ENCODE measurements at places on chromosomes 13 and 19.

- peak; percentile 61 for DNase-seq
Observed at GRCh38 chr19:45117167-45117594, 24.2 kb downstream of the PPP1R37 start.

DNA sequence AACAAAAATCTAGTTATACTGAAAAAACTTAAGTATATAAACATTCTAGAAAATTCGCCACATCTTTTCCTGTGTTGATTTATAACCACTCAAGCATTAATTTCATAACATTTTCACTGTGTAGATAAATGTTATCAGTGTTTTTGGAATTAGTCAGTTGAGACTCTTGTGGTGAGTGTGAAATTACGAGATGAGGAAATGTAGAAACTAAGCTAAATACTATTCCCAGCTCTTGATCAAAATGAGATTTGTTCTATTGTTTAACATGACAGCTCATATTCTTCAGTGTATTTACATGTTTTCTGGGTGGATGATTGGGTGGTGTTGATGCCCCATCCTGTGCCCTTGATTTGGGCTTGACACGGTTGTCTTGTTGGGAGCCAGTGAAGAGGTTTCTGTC lies 406.8 kb downstream of the DACH1 start:
- DNase-seq: no peak

- DNase-seq: no peak
Observed at GRCh38 chr13:101570410-101570809, 117.9 kb downstream of the ITGBL1 start.

GRCh38 chr19:21835429-21835809 lies 563 bp downstream of the ZNF43 start:
- no peak for DNase-seq

DNA sequence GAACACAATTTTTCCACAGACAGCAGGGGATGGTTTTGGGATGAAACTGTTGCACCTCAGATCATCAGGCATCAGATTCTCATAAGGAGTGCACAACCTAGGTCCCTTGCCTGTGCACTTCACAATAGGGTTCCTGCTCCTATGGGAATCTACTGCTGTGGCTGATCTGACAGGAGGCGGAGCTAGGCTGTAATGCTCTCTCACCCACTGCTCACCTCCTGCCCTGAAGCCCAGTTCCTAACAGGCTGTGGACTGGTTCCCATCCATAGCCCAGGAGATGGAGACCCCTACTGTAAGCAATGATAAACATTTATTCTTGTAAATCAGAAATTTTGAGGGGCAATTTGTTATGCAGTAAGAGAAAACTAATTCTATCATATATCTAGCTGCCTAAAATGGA lies 1234.7 kb downstream of the SLITRK1 start:
- DNase-seq: no peak

DNA sequence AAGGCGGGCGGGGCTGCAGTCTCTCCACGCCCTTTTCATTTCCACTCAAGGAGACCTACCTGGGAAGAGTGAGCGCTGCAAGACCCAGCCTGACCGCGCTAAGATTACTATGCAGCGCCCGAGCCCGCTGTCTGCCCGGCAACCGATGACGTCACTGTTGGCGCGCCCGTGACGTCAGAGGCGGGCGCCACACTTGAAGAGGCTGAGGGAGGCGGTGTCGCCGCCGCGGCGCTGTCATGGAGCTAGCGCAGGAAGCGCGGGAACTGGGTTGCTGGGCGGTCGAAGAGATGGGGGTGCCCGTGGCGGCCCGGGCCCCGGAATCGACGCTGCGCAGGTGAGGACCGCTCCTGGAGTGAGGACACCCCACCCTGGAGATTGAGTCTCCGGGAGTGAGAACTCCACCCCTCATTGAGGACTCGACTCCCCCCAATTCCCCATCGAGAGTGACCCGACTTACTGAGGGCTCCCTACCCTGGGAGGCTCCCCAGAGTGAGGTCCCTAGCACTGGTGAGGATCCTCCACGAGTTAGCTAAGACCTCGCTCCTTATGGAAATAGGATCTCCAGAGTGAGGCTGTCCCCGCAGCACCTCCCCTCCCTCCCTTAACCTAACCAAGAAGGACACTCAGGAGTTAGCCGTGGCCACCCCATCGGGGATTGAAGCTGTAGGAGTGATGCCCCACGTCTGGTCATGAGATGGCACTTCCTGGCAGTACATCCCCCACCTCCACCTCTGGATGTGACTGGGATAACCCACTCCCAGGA lies at the start of gene HAUS5:
Gene HAUS5, plus strand, starts transcription at position 177 of the 763 bp plus-strand sequence. Its CDS starts 60 bp downstream, at position 237.
- DNase-seq: peak; percentile 94

GRCh38 chr19:29805031-29805965 lies 6.5 kb upstream of the CCNE1 start:
- DNase-seq: no peak

DNA sequence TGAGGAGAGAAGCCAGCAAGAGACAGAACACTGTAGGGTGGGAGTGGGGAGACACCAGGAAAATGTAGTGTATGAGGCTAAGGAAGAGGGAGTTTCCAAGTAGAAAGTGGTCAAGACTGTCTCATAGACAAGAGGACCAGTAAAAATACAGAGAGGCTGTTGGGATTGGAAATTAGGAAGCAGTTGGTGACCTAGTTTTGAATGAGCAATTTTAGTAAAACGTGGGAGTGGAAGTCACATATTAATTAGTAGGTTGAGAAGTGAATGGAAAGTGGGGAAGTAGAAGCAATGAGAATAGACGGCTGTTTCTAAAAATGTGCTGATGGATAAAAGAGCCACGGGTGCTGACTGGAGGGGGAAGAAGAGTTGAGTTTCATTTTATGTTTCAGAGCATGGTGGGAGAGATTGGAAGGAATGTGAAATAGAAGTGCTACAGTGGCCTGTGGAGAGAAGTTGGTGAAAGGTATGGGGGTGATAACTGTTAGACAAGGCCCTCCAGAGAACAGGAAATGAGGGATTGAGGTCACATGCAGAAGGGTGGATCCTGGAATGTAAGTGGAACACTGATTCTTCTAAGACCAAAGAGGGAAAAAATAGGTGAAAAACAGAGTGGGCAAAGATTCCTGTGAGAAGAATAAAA lies 247.3 kb downstream of the MTUS2 start:
- no peak for DNase-seq

GRCh38 chr19:31100206-31100590 lies 249.0 kb downstream of the TSHZ3 start:
- DNase-seq: no peak

- no peak for DNase-seq
Observed at GRCh38 chr19:49393881-49394280, 5.8 kb downstream of the KASH5 start.

GRCh38 chr19:50906217-50906616 lies 5.0 kb downstream of the KLK4 start:
- peak; percentile 23 for DNase-seq

DNA sequence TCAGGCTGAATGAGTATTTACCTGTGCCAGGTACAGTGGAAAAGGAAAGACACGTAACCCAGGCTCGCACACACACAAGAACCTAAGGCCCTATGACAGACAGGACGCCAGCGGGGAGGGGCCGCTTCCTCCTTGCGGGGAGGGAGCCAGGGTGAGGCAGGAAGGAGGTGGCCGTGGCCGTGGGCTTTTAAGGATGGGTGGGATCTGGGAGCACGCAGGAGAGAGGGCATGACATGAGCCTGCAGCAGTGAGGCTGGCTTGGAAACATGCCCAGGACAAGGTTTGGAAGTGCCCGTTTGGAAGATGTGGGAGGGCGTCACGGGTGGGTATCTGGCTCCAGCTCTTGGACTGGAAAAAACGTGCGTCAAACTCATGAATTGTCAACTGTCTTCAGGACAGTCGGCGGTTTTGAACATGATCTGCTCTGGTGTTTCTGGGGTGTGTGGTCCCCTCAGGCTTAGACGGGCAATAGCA lies 20.1 kb downstream of the SH3GL1 start:
- DNase-seq: peak; percentile 78

DNA sequence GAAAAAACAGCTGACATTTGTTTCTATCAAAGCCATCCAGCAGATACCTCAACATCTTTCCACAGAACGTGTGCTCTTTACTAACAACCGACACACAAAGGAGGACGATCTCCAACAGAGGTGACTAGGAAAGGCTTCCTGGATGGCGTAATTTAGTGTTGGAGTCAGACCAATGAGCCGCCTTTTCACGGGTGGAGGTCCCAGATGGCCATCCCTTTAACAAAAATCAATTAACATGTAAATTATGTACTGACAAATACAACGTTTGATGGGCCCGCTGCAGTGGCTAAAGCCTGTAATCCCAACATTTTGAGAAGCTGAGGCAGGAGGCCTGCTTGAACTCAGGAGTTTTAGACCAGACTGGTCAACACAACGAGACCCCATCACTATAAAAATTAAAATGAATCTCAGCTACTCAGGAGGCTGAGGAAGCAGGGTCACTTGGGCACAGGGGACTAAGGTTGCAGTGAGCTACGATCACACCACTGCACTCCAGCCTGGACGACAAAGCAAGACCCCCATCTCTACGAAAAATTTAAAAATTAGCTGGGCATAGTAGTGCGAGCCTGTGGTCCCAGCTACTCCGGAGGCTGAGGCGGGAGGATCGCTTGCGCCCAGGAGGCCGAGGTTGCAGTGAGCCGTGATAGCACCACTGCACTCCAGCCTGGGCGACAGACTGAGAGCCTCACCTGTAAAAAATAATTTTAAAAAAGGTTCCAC lies 1.2 kb upstream of the DPY19L3 start:
- no peak for DNase-seq

DNA sequence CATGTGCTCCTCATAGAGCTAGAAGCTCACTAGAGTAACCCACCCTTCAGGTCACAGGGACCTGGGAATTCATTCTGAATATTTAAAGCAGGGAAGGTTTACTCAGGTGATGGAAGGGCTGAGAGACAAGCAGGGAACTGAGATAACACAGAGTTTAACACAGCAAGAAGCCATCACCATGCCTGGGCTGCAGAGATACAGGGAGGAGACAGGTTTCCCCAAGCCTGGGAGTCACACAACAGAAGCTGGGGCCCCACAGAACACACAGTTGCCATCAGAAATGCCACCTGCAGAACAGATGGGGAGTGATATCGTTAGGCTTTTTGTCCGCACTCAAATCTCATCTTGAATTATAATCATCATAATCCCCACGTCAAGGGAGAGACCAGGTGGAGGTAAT lies 7.9 kb upstream of the CYSLTR2 start:
- no peak for DNase-seq

- DNase-seq: no peak
Observed at GRCh38 chr13:36555151-36555986, 118.5 kb upstream of the SERTM1 start.

DNA sequence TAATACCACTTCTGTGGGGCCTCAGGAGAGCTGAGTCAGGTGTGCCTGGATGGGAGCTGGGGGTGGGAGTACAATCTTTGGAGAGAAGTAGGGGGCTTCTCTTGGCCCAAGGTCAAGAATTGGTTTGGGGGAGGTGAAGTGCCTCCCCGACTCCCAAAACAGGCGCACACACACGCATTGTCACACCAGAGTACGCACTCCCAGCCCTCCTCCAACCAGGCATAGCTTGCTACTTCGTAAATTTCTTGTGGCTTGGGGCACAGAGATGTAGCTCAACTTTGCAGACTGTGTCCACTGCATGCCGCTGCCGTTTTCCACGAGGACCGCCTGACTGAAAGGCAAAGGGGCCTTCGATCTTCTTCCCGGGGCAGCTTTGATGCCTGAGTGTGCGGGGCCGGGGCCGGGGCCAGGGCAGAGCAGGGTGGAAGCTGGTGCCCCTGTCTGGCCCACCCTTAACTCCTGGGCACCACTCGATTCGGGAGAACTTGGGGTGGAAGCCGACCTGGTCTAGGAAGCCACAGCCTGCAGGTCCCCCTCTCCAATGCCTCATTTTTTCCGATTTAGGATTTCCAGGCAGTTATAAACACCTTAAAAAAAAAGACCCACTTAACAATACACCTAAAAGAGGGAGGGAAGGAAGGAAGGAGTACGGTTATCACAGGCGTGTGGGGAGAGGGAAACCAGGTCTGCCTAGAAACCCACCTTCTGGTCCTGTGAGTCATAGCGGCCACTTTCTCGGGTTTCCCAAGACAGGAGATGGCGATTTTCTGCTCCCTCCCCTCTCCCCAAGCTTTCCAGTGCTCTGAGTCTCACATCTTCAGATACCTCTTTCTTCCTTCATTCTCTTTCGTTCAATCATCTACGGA lies 5.8 kb upstream of the TSHZ3 start:
- no peak for DNase-seq

- DNase-seq: no peak
Observed at GRCh38 chr13:58318495-58319167, 687.1 kb downstream of the PCDH17 start.

DNA sequence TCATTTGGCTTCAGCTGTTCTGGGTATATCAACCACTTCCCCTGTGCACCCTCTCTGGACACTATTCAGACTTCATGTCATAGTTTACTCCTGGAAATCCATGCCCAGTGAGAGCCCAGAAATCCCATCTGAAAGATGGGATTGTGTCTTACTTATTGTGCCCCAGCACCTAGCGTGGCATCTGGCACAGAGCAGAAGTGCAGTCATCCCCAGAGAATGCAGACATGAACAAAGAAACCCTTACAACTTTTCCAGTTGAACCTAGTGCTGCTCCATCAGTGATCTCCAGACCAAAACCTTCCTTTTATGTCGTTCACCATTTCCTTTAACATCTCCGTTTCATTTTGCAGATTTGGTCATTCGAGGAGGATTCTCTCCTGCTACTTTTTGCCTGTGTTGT lies 60.6 kb downstream of the MBNL2 start:
- DNase-seq: no peak

GRCh38 chr13:75136151-75136550 lies 345.8 kb downstream of the TBC1D4 start:
- DNase-seq: no peak

DNA sequence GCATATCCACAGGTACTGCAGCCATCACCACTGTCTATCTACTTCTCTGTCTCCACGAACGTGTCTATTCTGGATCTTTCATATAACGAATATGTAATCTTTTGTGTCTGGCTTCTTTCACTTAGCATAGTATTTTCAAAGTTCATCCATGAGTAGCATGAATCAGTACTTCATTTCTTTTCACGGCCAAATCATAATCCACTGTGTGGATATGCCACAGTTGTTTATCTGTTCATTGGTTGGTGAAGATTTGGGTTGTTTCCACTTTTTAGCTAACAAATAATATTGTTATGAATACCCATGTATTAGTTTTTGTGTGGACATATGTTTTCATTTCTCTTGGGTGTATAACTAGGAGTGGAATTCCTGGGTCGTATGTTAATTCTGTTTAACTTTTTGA lies 14.4 kb downstream of the RGCC start:
- DNase-seq: no peak

DNA sequence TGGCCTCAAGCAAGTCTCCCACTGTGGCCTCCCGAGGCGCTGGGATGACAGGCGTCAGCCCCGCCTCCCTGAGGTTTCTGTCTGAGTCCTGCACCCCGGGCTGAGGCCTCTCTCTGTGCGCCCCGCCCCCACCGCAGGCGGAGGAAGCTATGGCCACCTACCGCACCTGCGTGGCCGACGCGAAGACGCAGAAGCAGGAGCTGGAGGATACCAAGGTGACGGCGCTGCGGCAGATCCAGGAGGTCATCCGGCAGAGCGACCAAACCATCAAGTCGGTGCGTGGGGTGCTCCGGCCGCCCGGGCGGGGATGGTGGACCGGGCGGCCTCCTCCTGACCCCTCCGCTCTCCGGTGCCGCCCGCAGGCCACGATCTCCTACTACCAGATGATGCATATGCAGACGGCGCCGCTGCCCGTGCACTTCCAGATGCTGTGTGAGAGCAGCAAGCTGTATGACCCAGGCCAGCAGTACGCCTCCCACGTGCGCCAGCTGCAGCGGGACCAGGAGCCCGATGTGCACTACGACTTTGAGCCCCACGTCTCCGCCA lies 12.7 kb downstream of the ARHGAP45 start:
- peak; percentile 86 for DNase-seq

All from CD4-positive, alpha-beta T cell treated with Interleukin-6 for 4 hours (primary cell).